Kidney capillary endothelial cell (primary cell): ENCODE measurements at places on chromosomes 11 and 22.

- no peak for DNase-seq
These were observed 347.9 kb downstream of the TTC28 start for GRCh38 chr22:28331695-28332094.

DNA sequence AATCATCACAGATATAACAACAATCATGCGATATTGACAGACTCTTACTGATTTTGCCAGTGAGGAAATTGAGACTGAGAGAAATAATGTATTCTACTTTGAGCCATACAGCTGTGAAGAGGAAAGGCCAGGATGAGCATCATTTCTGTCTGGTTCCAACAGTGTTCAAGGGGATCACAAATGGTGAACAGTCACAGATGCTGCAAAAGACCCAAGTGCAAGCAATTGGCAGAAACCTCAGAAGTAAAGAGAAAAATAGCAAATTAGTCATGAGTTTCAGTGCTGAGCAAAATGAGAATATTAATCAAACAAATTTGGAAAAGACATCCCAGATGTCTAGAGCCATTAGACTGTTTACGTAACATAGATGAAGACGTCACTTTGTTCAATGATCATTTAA, 114.1 kb downstream of the RAB38 start:
- DNase-seq, result no peak

DNA sequence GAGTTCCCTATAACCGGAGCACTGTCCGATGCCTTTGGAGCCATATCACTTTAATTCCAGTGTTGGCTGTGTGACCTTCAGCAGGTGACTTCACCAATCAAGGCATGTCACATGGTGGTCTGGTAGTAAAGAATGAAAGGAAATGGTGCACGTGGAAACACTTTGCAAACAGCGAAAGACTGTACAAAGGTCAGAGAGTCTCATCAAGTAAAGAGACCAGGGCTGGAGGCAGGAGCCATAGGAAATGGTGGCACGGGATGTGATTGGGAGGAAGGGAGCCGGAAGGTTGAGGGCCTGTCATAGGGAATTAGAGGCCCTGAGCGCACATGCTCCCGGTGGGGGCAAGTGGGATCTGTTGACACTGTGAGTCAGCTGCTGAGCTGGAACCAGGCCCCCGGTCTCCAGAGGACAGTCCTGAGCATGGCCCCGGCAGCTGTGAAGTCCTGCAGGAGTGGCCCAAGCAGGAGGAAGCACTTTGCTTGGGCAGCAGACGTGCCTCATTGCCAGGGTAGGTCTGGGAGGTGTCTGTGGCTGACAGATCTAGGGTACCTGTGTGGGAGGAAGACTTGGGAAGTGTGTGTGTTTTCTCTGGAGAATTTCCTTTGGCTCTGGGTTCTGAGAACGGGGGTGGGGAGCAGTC, 2.0 kb downstream of the DAGLA start:
- peak; percentile 97 for DNase-seq

GRCh38 chr11:107999759-108000455, 8.8 kb upstream of the CUL5 start:
- peak; percentile 3 for DNase-seq

DNA sequence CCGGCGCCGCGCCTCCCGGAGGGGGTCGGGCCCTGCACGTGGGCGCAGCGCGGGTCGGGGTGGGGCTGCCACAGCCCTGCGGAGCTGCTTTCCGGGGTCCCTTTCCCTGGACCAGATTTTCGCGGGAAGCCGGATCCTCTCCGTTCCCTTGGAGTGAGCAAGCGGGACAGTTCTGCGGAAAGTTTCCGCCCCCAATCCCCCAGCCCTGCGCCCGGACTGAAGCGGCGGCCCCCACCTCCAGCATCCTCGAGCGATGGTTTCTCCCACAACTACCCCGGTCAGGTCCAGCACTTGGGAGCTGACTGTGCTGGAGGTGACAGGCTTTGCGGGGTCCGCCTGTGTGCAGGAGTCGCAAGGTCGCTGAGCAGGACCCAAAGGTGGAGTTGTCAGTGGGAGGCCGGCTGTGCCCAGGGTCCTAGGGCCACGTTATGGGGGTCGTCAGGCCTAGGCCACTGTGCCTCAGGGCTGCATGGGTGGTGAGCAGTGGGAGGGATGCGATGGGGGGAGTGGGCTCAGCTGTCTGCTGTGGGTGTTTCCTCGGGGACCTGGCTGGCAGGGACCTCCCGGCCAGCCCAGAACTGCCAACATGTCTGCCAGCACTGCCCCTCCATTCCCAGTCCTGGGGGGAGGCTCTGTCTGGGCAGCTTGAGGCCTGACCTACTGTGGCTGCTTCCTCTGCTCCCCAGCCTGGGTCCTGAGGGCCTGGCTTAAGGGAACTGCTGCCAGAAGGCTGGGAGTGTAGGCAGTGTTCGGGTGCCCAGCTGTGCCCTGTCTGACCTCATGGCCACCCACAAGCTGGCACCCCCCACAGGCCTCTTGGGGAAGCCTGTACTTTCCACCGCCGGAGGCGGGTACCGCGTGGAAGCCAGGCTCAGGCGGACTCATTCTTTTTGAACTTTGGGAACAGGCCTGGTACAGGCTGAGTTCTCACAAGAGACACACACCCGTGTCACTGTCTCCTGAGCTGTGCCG, 726 bp downstream of the ST3GAL4 start:
- no peak for DNase-seq

- DNase-seq, result no peak
These were observed 480 bp downstream of the PLEKHA7 start for GRCh38 chr11:17013548-17014320.

- DNase-seq, result no peak
These were observed 29.4 kb upstream of the BAIAP2L2 start for GRCh38 chr22:38139901-38140300.

DNA sequence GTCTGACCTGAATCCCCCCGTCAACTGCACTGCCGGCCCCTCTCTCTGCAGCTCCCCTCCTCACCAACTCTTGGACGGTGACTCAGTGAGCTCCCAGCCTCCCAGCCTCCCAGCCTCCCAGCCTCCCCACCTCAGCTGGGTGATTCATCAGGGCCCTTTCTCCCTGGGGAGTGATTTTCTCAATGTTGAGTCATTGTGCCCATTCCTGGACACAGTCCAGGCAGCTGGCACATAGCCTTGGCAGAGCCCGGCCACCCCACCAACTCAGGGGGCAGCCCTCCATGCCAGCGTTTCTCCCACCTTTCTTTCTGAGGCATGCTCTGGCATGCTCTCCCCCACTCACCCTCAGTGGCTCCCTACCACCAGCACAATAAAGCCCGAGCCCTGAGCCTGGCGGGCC, 30.7 kb downstream of the PDE2A start:
- DNase-seq, result peak; percentile 65

DNA sequence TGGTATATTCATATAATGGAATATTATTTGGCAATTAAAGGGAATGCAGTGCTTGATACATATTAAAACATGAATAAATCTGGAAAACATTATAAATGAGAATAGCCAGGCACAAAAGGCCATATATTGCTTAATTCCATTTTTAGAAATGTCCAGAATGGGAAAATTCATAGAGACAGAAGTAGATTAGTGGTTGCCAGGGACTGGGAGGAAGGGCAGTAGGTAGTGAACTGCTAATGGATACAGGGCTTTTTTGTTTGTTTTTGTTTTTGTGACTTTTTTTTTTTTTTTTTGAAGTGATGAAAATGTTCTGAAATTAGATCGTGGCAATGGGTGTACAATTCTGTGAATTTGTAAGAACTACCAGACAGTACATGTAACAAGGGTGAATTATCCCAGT, 86.1 kb downstream of the YAP1 start:
- no peak for DNase-seq

DNA sequence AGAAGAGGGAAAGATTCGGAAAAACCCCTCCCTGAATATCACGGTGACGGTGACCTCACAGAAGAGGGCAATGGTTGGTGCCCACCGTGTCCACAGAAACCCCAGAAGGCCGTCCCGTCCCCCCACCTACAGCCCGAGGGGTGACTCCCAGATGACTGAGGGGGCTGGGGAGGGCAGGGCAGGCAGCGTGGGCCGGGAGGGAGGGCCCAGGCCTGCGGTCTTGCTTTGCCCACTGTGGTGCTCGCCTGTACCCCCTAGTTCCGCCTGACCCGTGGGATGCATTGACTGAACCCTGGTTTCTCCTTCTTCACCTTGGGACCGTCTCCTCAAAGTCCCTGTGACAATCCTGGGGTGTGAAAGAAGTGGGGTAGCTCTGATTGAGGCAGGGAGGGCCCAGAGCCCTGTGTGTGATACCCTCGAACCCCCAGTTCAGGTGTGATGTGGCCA, 526.7 kb downstream of the BRD1 start:
- DNase-seq, result no peak

GRCh38 chr11:30786256-30787110, 200.3 kb upstream of the MPPED2 start:
- DNase-seq, result no peak
